Stimulated activated CD8-positive, alpha-beta memory T cell treated with anti-CD3 and anti-CD28 coated beads, Interleukin-12 subunit alpha, Interleukin-12 subunit beta, amount 100 ng/mL, for 4 hours (primary cell): ENCODE measurements at places on chromosomes 3 and 15.

DNA sequence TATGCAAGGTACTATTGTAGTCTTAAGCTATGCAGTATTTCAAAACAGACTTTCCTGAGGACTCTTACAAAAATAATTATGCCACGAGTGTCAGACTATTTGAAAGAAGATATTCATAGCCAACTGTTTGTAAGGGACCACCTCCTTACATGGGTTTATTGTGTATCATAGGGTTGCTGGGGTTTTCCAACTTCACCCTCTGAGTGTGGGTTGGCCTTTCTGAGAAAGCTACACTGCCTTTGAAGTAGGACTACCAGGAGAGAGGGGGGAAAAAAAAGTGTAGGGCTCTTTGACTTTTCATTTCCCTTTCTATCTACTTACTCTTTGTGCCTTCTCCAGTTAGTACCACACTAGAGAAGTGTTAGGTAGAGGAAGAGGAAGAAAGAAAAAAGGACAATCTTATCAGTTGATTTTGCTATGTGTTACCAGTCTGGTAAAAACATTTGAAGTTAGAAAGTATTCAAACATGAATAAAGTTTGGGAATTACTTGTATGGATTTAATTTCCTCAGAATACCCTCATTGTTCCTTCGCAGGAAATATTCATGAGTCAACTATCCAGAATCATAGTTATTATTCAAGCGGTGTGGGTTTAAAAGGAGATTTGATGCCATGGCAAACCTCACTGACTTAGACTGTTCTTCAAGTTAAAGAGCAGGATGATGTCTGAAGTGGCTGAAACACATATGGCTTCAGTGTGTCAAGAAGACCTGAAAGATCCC, 329.3 kb upstream of the THBS1 start:
- DNase-seq: no peak

DNA sequence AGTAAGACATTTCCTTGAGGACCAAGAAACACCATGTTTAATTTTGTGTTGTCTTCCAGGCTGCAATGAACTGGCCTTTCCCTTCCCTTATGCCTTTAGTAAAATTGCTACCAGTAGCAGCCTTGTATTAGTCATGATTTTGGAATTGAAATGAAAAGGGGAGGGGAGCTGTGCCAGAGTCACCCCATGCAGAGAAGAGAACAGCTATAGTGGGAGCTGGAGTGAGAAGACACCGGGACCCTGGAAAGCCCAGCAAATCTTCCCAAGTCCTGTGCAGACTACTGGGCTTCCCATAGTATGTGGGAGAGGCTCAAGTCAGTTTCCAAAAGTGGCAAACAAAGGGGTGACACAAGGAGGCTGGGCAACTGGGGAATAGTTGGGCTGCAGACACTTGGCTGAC, 178.5 kb downstream of the NR1D2 start:
- DNase-seq: no peak

DNA sequence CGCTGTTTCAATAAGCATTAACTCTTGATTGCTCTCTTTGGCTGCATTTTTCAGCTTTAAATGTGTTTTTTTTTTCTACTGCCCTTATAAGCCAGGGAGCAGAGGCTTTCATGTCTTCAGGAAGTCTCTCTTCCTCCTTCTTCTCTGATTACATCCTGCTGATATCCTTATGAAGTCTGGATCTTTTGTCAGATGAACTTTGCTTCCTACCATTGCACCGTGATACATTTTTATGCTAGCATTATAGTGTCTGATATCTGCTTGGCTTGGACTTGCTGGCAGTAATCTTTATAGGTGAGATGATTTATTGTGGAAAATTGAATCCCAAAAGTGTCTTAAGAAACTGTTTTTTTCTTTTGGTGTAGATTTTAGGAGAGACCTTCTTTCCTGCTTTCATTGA, 160.4 kb upstream of the CFAP20DC start:
- no peak for DNase-seq

- no peak for DNase-seq
Observed at GRCh38 chr15:65535192-65535591, 4.9 kb downstream of the HACD3 start.

DNA sequence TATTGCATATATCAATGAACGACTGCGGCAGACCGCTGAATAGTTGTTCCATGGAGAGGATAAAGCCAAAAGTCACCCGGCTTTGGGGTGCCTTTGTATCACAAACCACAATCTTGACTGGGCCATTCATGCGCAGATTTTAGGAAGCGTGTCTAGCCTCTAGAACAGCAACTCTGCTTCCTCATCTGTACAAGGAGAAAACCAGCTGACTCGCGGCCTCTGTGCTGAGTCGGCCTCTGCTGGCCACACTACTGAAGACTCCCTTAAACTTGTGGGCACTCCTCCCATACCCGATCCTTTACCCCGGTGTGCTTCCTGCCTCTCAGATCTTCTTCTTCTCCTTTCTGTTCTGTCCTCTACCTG, 872 bp downstream of the DLEC1 start:
- DNase-seq: no peak

DNA sequence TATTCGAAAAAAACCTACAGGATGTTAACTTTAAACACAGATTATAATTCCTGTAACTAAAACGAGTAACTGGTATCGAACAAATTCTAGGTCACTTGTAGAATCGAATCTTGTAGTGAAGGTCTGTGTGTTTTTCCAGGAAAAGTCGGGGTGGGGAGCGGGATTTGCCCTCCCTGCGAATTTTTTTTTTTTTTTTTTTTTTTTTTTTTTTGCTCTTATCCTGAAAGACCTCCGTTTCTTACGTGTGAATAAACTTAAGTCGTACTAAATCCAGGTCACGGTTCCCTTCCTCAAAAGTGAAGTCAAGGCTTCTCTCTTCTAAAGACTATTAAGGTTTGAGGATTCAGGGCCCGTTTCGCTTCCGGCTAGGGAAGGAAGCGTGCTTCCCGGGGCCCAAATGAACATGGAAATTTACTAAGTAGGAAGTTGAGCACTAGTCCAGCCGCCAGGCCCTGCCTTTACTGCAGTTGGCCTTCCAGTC, 770 bp downstream of the TBC1D5 start:
- no peak for DNase-seq

DNA sequence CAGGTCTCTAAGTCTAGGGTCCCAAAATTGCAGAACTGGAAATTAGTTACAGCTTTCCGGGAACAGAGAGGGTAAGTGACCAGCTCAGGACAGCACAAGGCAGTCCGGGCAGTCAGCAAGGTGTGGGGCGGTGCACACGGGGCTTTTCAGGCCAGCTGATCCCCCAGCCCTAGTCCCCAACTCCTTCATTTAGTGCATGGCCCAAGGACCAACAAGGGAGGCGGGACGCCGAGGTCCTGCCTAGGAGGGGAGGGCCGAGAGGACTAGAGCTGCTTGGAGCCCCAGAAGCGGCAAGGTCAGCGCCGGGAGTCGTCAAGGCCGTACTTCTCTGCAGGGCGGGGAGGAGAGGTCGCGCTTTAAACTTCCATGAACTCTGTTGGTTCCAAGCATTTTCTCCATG, 2.0 kb upstream of the PDE8A start:
- DNase-seq: no peak

GRCh38 chr3:147313513-147313912, 92.8 kb downstream of the ZIC4 start:
- no peak for DNase-seq

DNA sequence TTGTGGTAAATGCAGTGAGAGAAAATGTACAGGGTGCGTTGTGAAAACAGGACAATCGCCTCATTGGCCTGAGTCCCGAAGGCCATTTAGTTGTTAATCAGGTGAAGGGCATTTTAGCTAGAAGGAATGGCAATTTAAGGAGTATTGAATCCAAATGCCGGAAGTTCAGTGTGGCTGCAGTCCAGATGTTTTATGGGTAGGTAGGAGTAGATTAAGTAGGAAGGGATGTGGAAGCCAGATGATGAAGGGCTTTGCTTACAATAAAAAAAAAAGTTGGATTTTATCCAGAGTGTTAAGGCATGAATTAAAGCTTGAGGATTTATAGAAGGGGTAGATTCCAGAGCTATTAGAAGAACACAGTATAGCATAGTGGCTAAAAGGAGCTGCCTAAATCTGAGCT, 572.7 kb downstream of the NLGN1 start:
- no peak for DNase-seq

- no peak for DNase-seq
Observed at GRCh38 chr3:100993309-100993708, at the start of gene ABI3BP. TSS of gene ABI3BP (minus strand) at chr3:100993421. CDS start at chr3:100993384, 37 bp downstream.

GRCh38 chr15:51307325-51307724, 31.1 kb downstream of the CYP19A1 start:
- DNase-seq: no peak

DNA sequence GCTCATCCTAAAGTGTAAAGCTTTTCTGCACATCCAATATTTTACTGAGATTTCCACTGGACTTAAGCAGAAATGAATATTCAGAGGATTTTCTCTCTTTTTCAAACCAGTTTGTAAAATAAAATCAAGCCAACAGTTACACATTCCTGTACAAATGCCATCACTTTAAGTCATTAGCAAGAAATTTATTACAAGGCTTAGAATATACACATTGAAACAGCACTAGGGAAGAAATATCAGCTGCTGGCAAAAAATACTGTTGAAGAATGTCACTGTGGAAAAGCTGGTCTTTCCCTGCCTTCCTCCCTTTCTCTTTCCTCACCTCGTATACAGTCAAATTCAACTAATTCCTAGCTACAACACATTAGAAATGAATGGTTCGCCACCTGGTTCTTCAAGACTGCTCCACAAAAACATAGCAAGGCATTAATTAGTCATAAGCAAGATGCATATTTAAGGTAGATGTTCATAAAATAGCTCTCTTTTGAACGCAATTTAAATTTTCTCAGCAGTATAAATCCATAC, 21.3 kb downstream of the PLOD2 start:
- no peak for DNase-seq

DNA sequence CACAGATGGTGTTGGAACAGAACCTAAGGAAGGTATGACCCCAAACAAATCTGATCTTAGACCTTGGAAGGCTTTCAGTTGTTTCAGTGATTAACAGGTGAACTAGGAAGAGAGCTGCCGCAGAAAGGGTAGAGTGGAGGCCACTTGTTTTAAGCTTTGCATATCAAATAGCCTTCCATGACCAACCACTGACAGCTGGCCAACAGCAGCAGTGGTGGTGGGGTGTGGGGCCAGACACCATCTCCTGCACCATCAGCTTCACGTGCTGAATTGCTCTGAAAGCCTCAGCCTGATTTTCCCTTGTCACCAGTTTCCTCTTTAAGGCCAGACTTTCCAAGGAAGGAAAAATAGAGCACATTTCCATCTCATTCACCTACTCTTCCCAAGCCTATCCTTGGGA, 16.6 kb upstream of the OSBPL11 start:
- DNase-seq: no peak

GRCh38 chr15:87954793-87955192, 301.7 kb downstream of the NTRK3 start:
- DNase-seq: no peak

GRCh38 chr3:57820479-57820878, 64.4 kb downstream of the SLMAP start:
- DNase-seq: no peak

DNA sequence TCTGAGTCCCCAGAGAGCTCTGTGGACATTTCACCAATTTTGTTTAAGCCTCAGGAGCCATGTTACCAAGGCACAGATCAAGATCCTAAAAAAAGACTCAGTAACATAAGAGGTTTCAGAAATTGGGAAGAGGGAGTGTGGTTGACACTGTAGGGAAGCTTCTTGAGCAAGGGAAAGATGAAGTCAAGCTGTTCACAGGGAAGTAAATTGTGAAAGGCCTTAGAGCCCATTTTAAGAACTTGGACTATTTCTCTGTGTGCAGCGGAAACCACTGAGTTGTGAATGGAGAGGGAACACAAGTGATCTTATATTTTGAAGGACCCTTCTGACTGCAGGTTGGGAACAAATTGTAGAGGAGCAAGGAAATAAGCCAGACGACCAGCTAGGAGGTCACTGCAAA, 18.7 kb downstream of the BCL2A1 start:
- no peak for DNase-seq

- no peak for DNase-seq
Observed at GRCh38 chr3:5309171-5309570, 121.7 kb downstream of the EDEM1 start.

DNA sequence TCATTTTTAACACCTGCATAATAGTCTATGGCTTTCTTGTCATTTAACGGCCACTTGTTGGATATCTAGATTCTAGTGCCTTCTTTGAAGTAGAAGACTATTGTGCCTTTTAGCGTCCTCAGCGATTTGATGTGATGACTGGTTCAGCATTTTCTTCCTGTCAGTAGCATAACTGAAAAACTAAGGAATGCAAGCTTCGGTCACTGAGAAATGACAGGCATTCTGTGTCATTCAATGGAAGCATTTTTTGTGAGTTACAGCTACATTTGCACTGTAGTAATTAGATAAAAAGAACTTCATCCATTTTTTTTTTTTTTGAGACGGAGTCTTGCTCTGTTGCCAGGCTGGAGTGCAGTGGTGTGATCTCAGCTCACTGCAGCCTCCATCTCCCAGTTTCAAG, 10.3 kb downstream of the NEK11 start:
- no peak for DNase-seq

DNA sequence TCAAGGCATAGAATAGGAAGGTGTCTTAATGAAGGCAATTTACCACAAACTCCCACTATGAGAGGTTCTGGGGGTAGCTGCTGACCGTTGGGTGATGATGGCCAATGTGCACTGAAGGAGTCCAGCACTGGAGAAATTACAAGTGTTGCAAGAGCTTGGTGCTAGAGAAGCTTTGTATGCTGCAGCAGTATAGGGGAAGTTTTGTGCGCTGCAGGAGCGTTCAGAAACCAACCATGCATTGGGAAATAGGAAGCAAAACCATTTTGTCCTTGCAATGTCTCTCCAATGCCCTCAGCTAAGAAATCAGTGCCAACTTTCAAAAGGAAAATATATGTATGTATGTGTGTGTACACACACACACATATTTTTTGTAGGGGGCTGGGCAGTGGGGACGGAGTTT, 441.6 kb upstream of the NAALADL2 start:
- DNase-seq: no peak

DNA sequence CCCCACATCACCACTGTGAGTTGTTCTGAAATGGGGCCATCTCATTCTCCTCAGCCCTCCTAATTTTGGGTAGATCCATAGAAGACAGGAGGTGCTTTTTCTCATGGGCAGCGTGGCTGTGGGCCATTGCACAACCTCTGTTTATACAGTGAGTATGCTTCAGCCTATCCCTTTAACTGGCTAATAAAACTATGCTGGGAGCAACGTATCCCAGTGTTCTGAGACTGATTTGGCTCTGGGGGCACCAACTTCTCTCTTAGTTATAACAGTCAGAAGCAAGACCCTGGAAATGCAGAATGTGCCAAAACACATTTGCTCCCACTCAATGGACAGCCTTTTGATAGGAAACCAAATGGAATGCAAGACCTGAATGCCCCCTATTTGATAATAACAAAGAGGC, 97.1 kb upstream of the ICE2 start:
- no peak for DNase-seq

- no peak for DNase-seq
Observed at GRCh38 chr3:49721896-49722781, 1.6 kb downstream of the GMPPB start.

GRCh38 chr15:70493787-70494516, 269.4 kb downstream of the UACA start:
- DNase-seq: no peak

DNA sequence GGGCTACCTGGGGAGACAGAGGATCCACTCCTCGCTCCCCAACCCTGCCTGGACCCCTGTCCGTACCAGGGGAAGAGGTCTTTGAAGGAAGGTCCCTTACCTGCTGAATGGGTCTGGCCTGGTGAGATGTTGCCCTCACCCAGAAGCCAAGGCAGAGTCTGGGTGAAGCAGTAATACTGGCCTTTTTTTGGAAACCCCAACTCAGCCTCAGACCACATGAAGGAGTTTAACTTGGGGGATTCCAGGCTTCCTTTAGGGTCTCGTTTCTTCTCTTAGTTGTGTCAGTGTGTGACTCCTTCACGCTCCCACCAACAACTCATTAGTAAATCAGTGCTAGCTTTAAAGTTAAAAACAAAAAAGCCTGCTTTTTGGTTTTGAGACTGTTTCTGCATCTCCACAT, 45.6 kb downstream of the RTP1 start:
- no peak for DNase-seq
